ENCODE measurements at places on chromosomes 6 and 20.

GRCh38 chr6:166351715-166352285 is 9.5 kb upstream of the SFT2D1 start:
- DNase-seq = no peak

DNA sequence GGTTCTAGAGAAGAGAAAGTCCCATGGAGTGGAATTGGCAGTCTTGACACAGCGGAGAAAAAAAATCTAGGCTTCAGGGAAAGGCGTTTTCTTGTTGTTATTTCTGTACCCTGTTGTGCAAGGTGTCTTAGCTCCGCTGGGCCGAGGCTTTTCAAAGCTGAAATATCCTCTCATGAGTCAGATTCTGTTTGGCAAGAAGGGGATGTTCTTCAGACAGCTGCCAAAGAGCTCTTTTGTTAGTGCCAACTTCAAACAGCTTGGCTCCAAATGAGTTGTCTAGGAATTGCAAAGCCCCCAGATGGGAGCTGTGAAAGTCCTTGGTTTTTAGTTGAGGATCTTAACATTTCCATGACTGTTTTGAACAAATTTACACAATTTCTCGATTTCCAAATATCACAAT is 45.6 kb downstream of the LRRN4 start:
- no peak for DNase-seq

DNA sequence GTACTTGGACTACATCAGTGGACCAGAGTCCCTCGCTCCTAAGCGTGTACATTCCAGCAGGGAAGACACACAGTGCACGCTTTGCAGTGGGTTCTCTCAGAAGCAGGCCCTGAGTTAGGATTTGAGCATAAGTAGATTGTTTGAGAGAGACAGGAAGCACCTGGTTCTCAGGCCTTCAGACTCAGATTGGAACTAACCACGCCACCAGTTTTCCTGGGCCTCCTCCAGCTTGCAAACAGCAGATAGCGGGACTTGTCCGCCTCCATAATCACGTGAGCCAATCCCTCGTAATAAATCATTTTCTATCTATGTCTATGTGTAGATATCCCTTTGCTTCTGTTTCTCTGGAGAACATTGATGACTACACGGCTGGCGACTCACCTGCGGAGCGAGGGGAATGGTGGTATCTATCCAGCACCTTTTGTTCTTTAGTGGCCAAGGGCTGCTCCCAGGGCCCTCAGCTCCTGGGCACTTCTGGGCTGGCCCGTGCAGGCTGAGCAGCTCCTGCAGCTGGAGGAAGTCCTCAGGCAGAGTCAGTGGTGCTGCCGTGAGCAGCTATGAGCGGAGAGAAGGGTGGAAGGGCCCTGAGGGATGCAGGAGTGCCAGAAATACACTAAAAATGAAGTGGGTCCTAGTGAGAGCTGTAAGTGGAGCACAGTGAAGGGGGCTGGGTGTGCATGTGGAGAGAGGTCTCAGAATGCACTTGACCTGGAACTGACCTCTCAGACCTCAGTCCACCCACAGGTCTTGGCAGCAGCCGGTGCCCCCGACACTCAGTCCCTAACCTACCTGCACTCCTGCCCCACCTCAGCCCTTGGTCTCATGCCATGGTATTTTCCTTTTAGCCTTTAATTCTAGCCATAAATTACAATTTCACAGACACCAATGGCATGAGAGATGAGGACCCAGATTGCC is 76.9 kb downstream of the STK35 start:
- DNase-seq = no peak

DNA sequence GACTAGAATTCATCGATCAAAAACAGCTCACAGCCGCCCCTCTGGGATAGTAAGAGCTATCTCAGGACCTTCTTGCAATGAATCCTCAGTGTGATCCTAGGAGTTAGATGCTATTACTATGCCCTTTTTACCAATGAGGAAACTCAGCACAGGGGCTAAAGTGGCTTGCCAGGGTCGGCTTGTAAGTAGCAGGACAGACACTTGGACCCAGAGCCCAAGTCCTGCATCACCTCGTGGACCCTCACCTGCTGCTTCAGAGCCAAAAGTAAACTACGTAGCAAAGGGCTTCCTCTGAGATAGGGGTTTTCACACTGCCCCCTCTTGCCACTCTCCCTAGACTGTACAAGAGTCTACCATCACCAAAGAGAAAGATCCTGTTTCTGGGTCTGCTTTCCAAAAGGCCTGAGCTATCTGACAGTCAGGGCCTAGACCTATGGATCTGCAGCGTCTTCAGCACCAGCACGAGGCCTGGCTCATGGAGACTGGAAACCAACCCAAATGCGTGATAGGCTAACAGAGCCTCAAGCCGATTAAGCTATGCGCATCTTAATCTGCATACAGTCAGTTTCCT is 172.3 kb downstream of the ANKRD60 start:
- no peak for DNase-seq

DNA sequence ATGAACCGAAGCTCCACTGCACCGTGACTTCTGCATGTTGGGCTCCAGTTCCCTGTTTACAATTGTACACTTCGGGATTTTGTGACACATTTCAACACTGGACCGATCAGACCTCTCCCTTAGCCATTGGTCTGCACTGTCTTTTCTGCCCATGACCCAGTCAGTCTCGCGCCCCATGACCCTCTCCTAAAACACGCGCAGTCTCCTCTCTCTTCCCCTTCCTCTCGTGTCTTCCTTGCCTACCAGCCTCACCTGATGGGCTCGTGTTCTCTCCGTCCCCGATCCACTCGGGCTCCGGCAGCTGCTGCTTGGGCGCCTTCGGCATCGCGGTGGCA is 535 bp upstream of the ABCF1 start:
- DNase-seq = no peak

DNA sequence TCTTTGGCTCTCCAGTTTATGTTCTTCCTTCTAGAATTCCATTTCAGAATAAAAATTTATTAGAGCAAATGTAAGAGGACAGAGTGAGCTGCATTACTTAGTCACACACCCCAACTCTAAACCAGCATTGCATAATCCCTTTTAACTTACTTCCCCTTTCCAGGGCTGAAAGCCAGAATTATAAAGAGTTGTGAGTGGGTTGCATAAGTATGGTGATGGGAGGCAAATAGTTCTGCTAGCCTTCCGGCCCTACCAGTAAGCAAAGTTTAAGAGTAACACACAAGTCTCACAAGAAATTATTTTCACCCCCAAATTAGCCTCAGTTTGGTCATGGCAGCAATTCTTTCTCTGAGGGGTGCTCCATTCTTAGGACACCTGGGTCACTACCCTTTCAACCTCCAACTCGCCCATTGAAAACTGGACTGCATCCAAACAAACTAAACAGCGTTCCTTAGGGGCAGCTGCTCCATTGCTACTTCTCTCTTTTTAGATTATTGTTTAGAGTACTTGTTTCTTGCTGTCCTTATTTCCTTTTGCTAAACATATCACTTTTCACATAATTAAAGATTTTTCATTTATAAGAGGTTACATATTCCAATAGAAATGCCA is 1.6 kb downstream of the KIAA0408 start:
- no peak for DNase-seq

DNA sequence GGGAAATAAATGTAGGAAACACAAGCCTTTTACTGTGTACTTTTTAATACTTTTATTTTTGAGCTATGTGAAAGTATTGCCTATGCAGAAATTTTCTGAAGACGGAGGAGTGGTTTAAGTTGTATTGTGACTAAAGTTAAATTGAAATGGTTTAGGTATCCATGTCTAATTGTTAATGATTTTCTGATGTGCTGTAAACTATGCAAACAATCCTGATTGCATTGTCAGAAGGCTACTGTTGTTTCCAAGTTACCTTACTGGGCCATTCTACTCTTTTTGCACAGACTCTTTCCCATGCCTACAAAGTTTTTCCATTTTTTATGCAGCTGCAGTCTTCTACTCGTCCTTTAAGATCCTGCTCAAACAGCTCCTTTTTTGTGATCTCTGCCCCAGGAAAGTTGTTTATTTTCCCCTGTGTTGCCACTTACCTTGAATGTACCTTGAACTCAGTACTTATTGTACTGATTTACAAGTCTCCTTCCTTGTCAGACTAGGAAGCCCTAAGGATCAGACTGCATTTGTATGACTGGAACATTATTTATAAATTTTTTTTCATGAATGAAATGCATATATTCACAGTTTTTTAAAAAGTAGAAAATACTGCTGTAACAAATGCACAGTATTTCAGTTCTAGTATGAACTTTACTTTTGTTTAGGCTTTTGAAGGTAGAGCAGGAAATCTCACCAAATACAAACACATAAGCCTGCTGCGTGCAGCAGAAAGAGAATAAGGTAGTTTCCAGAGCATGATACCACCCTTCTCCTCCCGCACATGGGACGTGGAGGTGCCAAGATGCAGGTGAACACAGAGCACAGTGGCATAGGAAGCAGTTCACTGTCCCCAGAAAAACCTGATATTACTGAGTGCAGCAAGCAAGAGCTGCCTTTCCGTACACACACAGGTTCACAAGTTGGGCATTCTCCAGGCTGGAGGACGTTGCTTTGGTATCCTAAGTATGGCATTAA is 97.8 kb downstream of the CRYBG1 start:
- DNase-seq = no peak

GRCh38 chr6:1285956-1286355 is 25.9 kb upstream of the FOXQ1 start:
- DNase-seq = no peak

DNA sequence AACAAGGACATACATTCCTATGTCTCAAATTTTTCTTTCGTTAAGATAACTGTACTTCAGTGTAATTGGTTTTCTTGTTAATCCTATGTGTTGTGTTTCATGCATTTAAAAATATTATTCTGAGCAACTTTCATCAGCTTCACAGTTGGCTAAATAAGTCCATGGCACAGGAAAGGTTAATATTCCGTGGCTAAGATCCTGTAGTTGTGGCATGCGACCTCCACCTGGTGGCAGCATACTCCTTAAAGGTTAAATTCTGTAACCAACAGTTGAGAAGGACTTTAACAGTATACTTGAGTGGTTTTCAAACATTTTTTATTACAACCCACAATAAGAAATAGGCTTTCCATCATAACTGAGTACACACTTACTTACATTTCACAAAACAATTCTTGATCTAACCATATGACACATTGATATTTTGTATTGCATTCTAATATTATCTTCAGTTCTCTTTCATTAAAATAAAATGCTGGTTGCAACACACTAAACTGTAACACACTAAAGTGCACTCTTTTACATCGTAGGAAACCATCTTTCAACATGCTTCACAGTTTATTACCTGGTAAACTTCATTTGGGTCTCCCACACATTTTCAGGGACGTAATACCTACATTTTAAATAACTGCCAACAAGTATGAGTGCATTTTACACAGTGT is 118.3 kb downstream of the SLX4IP start:
- DNase-seq = no peak

- no peak for DNase-seq
Observed at GRCh38 chr20:2741463-2741862, 48.9 kb downstream of the EBF4 start.

- DNase-seq = no peak
Observed at GRCh38 chr6:20338156-20338555, 63.5 kb upstream of the E2F3 start.

- no peak for DNase-seq
Observed at GRCh38 chr20:57840066-57840465, 130.3 kb upstream of the PMEPA1 start.

DNA sequence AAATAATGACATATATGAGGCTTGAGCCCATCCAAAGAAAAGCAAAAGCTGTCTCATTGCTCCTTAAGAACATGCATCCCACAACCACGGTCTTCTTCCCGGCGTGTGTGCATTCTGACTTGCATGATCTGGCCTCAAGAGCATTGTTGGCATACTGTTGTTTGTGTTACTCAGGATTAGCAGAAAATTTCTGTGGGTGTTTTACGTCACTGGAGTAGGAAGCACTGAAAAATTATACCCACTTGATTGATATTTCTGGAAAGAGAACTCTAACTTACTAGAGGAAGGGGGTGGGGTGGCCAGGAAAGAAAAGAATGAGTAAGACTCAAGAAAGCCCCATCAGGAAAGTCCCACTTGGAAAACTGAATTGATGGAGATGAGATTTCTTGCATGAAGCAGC is 326.2 kb upstream of the PRDM1 start:
- no peak for DNase-seq

GRCh38 chr20:3716195-3716834 is 3.9 kb upstream of the SIGLEC1 start:
- no peak for DNase-seq

DNA sequence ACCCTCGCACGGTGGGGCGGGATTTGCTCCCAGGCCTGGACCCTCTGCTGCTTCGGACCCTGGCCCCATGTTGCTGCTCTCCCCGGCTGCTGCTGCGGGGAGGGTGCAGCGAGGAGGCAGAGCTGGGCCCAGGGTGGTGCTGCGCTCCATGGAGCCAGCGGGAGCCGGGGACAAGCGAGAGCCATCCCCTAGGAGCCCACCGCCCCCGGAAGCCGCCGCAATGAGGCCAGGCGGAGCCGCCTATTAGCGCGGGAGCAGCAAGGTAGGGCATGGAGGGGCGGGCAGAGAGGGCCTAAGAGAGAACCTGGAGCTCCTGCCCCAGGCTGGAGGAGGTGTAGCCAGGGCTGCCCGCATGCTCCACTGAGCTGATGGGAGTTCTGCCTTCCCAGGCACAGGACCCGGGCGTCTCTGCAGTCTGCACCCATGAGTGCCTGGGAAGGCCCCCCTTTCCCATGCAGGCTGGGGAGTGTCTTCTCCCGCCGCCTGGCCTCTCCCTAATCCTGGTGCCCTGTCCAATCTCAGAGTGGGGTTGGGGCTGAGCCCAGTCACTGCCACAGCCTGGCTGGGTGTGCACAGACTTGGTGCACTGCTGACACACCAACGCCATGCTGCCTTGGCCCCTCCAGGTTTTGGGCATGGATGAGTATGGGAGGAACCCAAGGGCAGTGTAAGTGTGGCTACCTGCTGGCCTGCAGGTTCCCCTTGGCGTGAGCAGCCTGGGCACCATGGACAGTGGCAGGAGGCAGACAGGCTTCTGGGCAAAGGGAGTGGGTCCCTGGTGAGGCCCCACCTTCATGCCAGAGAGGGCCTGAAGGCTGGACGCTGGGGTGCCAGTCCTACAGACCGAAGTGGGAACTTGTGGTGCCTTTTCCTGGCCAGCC is 360.6 kb upstream of the MAP3K7 start:
- DNase-seq = no peak

All from stimulated activated CD4-positive, alpha-beta T cell treated with anti-CD3 and anti-CD28 coated beads, Interleukin-15, amount 100 ng/mL, for 1 hour (primary cell).